Activated T-cell treated with anti-CD3 and anti-CD28 coated beads, Interleukin-2, amount 50 U/mL, for 24 hours (primary cell): ENCODE measurements at places on chromosomes 1 and 21.

DNA sequence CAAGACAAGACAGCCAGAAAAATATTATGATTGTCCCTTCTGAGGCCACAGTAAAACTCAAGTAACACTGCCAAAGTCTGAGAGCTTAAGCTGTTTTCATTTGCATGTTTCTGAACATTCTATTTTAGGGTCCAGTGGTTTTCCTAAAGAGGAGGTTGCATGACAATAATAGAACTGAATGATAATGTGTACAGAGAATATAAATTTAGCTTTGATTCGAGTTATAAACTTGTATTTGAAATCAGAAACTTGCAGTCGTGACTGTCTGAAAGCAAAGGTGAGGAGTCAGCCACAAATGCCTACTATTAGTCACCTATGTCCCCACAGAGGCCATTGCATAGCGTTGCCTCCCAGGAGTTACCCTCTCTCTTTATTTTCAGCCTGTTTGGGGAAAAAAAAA, 363.1 kb upstream of the ADGRL2 start:
- no peak for DNase-seq

DNA sequence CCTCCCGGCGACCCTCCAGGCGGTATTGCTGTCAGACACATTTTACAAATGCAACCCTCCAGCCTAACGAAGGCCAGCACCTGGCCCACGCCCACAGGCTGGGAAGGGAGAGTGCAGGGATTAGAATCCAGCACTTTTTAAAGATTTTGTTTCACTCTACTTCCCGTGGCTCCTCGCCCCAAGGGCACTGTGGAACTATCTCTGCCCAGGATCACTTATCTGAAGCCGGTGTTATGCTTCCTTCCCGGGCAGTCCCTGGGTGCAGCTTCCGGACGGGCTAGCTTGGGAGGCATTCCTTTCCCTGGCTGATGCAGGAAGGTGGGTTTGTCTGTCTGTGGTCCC, 35.8 kb downstream of the CCN1 start:
- DNase-seq: no peak

GRCh38 chr1:234684856-234685255, 74.9 kb upstream of the IRF2BP2 start:
- no peak for DNase-seq

DNA sequence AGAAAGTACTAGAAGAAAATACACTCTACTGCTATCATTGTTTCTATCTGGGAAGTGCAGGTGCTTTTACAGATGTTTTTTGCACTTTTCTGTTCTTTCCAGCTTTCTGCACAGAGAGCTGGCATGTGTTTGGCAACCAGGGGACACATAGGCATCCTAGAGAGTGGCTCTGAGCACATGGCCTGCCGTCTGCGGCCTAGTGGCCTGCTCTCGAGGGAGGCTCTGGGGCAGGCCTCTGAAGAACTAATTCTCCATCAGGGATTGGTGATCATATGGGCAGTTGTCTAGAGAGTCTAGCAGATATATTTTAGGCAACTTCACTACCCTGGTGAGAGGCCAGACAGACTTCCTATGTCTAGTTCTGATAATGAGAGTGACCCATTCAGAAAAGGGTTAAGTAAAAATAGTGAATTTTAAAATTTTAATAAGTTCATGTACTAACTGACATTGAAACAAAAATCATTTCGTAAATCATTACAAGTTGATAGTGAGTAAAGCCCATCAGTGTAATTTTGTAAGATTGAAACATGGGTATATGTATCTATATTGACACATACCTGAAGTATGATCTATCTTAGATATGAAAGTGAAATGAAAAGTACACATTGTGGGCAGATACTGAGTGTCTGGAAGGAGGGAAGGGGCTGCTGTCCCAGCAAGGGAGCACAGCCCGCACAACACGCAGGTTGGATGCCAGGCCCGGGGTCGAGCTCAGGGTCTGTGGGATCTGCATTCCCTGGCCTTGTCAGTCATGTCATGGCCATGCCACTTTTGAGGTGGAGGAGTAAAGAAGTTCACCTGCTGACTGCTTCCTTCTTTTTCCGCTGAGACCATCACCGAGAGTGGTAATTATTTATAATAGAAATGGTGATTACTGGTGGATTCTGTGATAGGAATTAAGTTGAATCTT, 79.8 kb downstream of the PCBP3 start:
- DNase-seq: no peak

- peak; percentile 83 for DNase-seq
Measured at GRCh38 chr1:110060034-110060661, 10.3 kb downstream of the ALX3 start.

- DNase-seq: no peak
Measured at GRCh38 chr1:114692947-114693346, 2.4 kb downstream of the AMPD1 start.

DNA sequence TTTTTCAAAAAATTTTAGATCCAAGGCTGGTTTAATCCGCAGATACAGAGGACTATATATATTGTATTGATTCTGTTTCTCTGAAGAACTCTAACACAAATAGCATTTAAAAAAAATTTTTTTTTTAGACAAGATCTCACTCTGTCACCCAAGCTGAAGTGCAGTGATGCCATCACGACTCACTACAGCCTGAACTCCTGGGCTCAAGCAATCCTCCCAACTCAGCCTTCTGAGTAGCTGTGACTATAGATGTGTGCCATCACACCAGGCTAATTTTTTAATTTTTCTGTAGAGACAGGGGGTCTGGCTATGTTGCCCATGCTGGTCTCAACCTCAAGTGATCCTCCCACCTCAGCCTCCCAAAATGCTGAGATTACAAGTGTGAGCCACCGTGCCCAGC, 3.0 kb downstream of the ANKRD45 start:
- no peak for DNase-seq

GRCh38 chr1:111085676-111086075, 54.2 kb downstream of the DRAM2 start:
- no peak for DNase-seq

- DNase-seq: peak; percentile 80
Measured at GRCh38 chr1:6127587-6128163, 52.4 kb downstream of the CHD5 start.

DNA sequence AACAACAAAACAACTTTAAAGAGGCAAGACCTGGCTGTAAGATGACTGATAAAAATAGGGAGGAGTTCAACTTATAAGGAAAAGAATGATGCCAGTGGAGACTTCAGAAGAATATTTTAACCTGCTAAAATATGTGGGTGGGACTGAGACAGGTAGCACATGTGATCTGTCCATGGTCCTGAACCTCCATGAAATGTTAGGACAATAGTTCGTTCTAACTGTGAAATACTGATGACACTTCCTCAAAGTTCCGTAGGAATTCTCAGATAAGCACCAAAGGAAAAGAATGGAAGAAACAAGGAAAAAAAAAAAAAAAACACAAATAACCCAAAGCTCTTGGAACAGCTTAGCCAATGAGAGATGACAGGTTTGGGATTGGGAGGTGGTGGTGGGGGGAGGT, 44.7 kb downstream of the CDC42BPA start:
- DNase-seq: no peak

DNA sequence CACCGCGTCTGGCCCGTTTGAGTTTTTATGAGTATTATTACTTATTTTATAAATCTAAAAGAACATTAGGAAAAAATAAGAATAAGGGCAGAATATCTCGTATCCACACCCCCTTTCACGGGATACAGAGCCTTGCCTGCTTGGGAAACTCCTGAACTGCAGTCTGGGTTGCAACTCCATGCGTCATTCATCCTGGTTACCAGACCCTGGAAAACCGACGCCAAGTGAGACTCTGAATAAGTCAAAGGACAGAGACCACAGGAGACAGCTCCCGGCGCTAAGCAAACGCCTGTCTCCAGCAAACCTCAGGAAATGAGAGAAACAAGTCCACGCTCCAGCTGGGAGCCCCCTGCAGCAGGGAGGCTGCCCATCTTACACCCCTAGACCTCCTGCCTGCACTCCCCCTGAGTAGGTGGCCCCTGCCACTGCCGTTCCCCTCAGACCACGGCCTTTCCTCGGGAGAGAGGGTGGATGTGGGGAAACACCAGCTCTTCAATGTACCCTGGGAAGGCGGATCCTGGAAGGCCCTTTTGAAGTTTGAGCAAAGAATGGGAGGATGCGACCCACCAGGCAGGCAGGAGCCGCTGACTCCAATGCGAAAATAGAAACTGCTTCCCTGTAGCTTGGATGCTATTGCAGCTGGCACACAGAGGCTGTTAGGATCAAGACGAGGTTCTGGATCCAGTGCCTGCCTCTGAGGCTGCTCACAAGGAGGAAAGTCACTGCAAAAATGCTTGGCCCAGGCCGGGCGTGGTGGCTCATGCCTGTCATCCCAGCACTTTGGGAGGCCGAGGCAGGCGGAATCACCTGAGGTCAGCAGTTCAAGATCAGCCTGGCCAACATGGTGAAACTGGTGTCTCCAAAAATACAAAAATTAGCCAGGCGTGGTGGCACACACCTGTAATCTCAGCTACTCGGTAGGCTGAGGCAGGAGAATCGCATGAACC, 37.7 kb upstream of the GPR157 start:
- DNase-seq: no peak

DNA sequence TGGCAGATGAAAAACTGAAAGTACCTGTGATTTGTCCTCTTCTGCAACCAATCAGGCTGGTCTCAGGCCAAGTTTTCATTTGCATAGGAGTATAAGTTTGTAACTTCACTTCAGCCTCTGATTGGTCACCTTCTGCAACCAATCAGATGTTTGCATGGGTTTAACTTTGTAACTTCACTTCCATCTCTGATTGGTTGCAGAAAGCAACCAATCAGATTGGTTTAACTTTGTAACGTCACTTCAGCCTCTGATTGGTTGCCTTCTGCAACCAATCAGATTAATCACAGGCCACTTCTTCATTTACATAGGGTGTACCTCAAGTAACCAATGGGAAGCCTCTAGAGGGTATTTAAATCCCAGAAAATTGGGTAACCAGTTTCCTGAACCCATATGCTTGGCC, 18.9 kb upstream of the TUT4 start:
- DNase-seq: no peak

DNA sequence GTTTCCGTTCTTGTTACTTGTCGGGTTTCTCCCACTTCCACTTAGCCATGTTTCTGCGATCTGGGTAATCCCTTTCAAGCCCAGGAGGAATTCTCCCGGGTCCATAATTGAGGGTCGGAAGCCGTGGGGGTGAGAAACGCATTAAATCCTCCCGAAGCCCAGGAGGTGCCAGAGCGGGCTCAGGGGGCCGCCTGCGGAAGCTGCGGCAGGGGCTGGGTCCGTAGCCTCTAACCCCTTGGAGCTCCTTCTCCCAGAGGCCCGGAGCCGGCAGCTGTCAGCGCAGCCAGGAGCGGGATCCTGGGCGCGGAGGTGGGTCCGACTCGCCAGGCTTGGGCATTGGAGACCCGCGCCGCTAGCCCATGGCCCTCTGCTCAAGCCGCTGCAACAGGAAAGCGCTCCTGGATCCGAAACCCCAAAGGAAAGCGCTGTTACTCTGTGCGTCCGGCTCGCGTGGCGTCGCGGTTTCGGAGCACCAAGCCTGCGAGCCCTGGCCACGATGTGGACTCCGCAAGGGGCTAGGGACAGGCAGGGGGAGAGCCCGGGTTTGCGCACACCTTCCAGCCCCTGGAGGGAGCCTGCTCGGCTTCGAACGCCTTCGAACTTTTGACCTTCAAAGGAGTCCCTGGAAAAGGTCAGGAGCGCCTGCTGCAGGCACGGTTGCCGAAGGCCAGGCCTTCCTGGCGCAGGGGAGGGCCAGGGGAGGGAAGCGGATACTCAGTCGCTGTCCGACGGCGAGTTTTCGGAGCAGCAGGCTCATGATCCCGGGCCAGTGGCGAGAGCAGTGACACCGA, 1.7 kb upstream of the SIM2 start:
- no peak for DNase-seq

DNA sequence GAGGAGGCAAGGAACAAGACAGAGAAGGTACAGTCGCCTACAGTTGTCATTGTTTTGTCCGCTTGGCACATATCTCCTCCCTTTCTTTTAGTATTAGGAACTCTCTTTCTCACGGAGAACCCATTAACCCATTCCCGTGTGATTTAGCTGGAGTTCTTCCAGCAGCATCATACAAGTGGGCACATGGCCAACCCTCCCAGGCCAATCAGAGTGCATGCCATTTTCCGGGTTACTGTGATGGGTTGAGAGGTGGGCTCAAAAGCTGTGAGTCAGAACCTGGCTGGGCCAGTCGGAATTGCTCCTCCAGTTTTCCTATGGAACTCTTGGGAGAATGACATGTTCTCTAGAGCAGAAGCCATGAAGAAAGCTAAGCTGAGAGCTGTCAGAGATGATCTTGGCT, 83.1 kb upstream of the SOD1 start:
- no peak for DNase-seq

- DNase-seq: no peak
Measured at GRCh38 chr1:70361727-70362398, 7.3 kb upstream of the ANKRD13C start.

DNA sequence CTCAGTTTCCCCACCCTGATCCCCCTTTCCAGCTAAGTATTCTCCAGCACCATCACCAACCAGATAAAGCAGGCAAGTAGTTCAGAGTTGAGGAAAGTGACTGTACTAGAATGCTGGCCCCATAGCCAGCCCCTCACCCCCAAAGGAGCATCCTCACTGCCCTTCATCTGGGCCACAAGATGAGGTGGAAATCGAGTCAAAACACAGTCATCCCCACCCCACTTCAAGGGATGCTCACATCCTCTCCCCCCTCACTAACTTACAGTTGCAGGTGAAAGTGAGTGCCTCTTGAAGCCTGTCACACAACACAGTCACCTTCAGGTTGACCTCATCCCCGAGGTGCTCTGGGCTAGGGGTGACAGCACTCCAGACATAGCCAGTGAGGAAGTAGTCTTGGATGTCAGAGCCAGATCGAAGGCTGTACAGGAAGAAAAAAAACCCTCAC, 30.4 kb downstream of the PIK3C2B start:
- no peak for DNase-seq

GRCh38 chr1:91901231-91901630, 15.3 kb upstream of the TGFBR3 start:
- DNase-seq: no peak

DNA sequence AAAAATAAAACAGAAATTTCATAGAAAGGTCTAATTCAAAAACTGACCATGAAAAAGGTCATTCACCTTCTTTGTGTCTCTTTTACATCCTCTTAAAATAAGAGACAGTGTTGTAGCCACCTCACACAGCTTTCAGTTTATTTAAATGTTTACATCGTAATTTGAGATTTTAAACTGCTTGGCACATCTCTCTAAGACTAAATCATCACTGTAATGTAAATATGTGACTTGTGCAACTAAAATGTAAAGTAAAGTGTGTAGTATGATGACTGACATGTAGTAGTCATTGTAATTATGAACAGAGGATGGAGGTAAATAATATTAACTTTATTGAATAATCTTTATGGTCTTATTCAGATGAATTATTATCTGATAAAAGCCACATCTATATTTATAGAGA, 283.9 kb downstream of the KCNT2 start:
- no peak for DNase-seq
